ENCODE measurements at places on chromosomes 6 and 20. TPM values are rescaled to one million over a fixed set of nuclear protein-coding genes. Genes with fewer than 3 reads are reported as not detected.
A peak's percentile ranks its signal among the peaks of the same experiment; 100 is the strongest.

GRCh38 chr6:162190981-162191380 lies 536.6 kb downstream of the PRKN start:
- DNase-seq, result no peak

GRCh38 chr6:155372256-155372655 lies 58.0 kb upstream of the TFB1M start:
- no peak for DNase-seq

- no peak for DNase-seq
Observed at GRCh38 chr20:24720957-24721356, 228.1 kb upstream of the CST7 start.

DNA sequence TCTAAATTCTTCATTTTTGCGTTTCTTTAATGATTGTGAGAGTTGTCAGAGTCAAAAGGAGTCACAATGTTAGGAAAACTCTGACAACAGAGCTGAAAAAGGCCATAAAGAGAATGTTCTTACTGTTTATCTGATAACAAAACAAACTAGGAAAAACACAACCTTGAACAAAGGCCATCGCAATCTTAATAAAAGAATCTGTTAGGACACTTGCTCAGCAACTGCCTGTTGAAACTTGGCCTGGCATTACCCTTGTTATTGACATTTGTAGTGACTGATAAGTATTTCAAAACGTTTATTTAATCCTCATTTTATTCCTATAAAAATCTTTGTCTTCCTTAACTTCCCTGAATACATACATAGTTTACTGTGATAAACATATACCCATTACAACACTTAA lies 15.7 kb downstream of the GSTA1 start:
- DNase-seq, result no peak

The OR2H2 gene
- total RNA-seq, result not detected

- DNase-seq, result peak; percentile 52
Observed at GRCh38 chr6:41427642-41428335, 92.4 kb downstream of the NCR2 start.

DNA sequence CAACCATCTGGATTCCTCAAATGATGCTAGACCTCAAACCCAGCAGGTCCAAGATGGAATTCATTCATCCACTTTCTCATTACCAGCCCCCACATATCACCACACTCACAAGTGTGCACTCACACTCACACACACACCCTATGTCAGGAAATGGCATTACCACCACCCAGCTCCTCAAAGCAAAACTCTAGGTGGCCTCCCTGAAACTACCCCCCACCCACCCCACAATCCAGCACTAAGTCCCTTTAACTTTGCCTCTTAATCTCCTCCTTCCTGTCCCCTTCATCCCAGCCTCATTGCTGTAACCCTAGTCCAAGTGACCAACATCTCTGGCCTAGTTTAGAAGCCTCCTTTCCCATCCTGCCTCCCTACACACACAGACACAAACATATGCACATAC lies 109.4 kb downstream of the TNFAIP3 start:
- no peak for DNase-seq

- DNase-seq, result no peak
Observed at GRCh38 chr20:32213870-32214269, 6.2 kb downstream of the POFUT1 start.

GRCh38 chr6:168920289-168920688 lies 333.4 kb downstream of the THBS2 start:
- no peak for DNase-seq

- no peak for DNase-seq
Observed at GRCh38 chr20:62876902-62877816, 15.5 kb upstream of the TCFL5 start.

- no peak for DNase-seq
Observed at GRCh38 chr6:44917430-44917829, 410.7 kb upstream of the RUNX2 start.

DNA sequence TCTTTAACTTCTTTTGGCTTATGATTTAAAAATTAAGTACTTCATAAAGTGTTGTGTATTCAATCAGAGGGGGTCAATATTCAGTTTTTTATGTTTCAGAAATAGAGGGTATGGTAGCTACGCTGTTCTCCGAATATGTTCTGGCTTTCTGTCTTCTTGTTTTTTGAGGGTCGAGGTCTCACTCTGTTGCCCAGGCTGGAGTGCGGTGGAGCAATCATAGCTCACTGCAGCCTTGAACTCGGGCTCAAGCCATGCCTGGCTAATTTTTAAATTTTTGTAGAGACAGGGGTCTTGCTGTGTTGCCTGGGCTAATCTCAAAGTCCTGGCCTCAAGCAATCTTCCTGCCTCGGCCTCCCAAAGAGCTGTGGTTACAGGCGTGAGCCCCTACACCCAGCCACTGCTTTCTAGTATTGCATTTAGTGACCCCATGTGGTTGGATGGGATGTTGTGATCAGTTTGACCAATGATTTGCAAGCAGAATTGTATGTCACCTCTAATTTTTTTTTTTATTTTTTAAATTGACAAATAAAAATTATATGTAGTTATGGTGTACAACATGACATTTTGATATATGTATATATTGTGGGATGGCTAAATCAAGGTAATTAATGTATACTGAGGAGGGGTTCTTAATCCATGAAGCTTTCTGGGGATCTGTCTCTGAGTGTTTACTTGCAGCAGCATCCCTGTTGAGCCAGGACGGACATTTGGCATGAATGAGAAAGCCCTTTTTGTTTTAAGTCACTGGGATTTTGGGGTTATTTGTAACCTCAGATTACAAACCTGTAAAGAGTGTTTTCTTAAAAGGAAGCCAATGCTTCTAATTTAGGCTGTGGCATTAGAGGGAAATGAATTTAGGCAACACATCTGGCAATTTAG lies 38.5 kb upstream of the DEK start:
- no peak for DNase-seq

DNA sequence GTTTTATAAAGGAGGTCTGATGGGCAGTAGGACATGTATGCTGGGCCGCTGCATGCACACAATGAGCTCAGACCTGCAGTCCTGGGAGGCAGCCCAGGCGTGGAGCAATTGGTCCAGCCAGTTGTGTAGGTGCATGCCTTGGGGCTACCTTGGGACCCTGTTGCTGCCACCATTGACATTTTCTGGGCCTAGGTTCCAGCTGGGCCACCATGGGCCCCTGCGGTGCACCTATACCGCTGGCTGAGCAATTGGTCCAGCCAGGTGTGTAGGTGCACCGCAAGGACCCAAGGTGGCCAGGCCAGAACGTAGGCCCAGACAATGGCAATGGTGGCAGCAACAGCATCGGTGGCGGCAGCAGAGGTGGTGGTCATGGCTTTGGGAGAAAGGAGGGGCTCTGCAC lies 143.9 kb downstream of the PXDC1 start:
- no peak for DNase-seq

The RBPJL gene
- total RNA-seq, result not detected

DNA sequence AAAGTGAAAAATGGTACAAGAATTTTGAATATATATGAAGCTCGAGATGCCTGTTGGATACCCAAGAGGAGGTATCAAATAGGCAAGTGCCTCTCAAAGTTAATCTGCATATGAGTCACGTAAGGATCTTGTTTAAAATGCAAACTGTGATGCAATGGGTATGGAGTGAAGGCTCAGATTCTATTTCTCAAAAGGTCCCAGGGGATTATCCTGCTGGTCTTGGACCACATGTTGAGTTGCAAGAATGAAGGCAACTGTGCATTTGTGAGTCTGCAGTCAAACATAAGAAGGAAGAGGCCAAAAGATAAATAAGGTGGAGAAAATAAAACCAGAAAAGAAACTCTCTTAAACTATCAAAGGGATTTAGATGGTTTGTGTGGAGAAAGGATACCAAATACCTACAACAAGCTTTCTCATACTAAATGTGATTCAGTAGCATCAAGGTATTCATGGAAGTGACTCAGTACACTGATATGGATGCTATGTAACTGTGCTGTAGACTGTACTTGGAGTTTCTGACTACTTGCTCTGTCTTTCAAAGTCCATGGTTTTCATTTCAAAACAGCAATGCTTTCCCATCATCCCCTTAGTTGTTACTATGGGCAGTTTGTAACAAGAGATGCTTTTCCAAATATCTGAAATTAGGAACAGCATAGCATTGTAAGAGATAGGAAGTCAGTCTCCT lies 106.3 kb downstream of the GFRAL start:
- no peak for DNase-seq

DNA sequence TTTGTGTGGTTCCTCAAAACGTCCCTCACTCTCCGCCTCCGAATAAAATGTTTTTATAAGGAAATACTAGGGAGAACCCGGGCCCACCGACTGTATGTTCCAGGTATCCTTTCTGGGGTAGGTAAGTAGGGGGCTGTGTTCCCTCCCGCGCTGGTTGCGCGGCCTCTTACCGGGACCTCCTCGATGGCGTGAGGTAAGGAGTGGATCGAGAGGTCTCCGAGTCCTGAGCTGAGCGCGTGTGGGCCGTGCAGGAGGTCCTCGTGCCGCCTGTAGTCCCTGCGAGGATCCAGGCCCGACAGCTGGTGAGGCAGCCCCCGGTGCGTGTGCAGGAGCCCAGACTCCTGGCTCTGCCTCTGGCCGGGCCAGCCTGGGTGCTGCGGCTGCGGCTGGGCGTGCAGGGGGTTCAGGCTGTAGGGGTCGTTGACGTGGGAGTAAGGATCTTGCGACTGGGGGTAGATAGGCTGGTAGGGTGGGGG lies 5.1 kb downstream of the TFAP2A start:
- no peak for DNase-seq

The SMLR1 gene
- total RNA-seq, result not detected

GRCh38 chr6:41073968-41074691 lies 1.4 kb downstream of the NFYA start:
- DNase-seq, result no peak

The AGPAT4 gene
- 44.4 TPM for total RNA-seq

DNA sequence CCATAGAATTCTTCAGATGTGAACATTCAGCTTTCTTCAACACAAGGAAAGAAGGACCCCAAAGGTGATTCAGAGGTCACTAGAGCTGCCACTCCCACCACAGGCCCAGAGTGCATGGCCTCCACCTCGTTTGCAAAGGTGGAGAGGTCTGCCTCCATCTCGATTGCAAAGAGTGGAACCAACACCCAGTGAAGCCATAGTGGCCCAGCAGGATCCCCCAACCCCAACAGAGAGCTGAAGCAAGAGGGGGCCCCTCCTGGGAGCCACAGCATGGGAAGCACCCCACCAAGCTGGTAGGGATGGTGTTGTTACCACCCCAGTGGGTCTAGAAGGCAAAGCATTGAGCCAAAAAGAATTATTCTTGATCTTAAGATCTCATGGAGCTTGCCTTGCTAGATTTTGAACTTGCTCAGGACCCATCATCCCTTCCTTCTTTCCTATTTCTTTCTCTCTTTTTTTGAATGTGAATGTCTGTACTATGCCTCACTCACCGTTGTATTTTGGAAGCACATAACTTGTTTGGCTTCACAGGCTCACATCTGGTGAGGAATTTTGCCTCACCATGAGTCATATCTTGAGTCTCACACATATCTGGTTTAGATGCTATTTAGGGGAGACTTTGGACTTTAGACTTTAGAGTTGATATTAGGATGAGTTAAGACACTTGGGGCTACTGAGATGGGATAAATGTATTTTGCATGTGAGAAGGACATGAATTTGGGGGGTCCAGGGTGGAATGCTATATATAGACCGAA lies 119.2 kb downstream of the ANKRD60 start:
- no peak for DNase-seq

- DNase-seq, result no peak
Observed at GRCh38 chr6:15739353-15739752, 76.5 kb upstream of the DTNBP1 start.

DNA sequence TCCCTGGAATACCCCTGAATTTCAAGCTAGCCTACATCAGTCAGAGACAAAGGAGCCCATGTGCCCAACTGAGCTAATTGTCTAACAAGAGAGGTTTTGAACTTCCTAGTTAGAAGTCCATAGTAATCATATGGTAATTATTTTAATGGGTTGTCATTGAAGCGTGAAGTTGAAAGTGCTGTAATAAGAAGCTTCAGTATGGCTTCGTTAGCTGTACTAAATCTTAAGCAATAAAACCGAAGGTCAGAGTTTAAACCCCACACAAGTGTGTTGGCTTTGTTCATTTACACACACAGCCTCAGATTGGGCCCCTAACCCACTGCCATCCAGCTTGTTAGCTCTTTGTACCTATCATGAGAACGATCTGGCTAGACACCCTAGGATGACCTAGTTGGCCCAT lies 195.6 kb upstream of the RIN2 start:
- no peak for DNase-seq

- no peak for DNase-seq
Observed at GRCh38 chr6:132736239-132736638, 21.5 kb downstream of the VNN2 start.

GRCh38 chr6:98014442-98015201 lies 731.6 kb upstream of the MMS22L start:
- no peak for DNase-seq

The ZNF311 gene
- total RNA-seq, result 6.9 TPM

The KIAA1755 gene
- 1.2 TPM for total RNA-seq

DNA sequence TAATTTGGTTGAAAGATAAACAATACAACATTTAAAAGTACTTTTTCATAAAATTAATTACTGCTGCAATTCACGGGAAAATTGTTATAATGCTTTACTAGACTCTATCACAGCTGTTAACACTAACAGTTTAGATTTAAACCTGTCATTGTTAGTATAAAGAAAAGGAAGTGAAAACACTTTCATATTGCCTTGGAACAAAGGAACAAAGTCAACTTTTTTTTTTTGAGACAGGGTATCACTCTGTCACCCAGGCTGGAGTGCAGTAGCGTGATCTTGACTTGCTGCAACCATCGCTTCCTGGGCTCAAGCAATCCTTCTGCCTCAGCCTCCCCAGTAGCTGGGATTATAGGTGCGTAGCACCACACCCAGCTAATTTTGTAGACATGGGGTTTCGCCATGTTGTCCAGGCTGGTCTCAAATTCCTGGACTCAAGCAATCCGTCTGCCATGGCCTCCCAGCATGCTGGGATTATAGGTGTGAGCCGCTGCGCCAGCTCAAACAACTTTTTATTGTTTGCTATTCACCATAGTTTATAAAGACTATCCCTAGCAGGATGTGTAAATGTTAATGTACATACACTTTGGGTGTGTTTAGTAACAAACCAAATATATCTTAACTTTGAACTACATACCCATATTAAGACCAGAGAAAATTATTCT lies 22.1 kb downstream of the SLC35A1 start:
- DNase-seq, result no peak

Data from frontal cortex (tissue), 4 donors.